ENCODE measurements at places on chromosomes 3 and 15.

DNA sequence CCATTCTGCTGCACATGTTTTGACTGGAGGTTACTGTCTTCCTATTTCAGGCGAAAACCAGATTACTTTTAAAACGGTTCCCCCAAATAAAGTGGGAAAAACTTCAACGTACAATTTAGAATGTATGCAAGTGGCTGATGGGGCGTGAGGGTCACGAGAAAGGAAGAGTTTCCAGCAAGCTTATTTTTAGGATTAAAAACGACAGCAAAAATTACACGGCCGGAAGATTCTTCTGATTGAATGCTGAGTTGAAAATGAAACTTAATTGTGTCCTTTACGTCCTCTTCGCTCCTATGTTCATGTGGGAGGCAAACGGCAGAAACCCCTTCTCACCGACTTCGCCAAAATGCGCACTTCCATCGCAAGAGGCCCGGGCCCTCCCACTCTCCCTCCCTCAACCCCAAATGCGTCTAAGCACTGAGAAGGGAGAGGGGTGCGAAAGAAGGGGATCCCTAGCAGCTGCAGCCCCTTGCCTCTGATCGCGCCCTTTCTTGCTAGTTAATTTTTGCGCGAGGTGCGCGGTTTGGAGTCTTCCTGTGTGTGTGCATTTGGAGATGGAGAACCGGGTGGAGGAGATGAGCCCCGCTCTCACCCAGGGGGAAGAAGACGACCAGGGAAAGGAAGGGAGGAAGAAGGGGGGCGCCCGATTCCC lies 656 bp downstream of the CD47 start:
- no peak for DNase-seq

DNA sequence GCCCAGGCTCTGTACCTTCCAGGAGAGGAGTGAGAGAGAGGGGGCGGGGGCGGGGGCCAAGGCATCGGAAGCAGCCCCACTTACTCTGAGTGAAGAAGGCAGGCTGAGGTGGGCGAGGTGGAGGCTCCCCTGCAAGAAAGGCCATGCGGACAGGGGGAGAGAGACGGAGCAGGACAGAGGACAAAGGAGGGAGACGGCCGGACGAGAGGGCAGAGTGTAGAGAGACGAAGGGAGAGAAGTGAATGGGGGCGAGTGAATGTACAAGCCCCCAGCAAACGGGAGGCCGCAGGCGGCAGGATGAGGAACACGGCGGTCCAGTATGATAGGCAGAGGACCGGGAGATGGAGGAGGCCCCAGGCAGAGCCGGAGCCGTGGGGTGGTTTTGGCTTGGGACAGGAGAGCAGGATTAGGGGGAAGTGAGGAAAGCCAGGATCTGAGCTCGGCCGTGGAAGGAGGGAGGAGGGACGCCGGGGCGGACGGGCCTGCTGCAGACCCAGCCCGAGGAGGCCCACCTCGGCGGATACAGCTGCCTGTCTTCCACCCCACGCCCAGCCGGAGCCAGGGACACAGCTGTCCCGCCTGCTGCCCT lies 38.8 kb downstream of the TNK2 start:
- DNase-seq = no peak

DNA sequence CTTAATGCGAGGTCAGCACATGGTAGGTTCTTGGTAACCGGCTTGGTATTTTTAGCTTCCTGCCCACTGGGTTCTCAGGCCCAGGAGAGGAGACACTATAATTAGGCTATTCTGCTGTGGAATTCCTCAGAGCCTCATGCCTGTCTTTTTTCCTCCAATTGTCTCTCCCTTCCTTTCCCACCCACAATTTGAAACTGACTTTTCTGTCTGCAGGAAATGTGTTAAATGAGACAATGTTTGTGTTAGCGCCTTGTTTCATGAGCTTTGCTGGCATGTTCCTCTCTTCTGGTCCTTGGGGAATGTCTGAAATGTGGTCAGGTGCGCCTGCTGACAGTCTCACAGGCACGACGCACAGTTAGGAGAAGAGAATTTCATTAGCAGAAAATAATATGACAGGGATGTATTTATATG lies 223.6 kb upstream of the CTNNB1 start:
- no peak for DNase-seq

GRCh38 chr3:43497422-43497821 lies 124.4 kb downstream of the ANO10 start:
- DNase-seq = no peak

- DNase-seq = no peak
Observed at GRCh38 chr15:90959894-90960293, 5.2 kb downstream of the RCCD1 start.

GRCh38 chr3:148073721-148074456 lies 623.8 kb upstream of the AGTR1 start:
- DNase-seq = no peak

DNA sequence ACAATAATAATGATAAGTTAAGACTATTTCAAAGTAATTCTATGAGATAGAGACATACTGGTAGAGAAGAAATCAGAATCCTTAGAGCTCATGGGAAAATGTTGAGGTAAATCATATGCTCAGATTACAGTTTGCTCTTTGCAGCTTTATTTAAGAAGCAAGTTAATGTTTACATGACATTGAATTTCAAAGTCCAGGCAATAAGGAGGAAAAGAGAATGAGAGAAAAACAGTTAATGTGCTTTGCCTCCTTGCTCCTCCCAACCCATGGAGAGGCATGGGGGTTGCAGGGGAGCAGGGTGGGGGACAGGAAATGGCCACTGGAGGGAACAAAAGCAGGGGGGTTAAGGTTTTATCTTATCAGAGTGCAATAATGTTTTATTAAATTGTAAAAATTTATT lies 42.2 kb upstream of the ZBTB38 start:
- DNase-seq = no peak

GRCh38 chr3:142902356-142902755 lies 13.5 kb upstream of the PCOLCE2 start:
- DNase-seq = no peak

- no peak for DNase-seq
Observed at GRCh38 chr15:87781959-87782625, 474.4 kb downstream of the NTRK3 start.

DNA sequence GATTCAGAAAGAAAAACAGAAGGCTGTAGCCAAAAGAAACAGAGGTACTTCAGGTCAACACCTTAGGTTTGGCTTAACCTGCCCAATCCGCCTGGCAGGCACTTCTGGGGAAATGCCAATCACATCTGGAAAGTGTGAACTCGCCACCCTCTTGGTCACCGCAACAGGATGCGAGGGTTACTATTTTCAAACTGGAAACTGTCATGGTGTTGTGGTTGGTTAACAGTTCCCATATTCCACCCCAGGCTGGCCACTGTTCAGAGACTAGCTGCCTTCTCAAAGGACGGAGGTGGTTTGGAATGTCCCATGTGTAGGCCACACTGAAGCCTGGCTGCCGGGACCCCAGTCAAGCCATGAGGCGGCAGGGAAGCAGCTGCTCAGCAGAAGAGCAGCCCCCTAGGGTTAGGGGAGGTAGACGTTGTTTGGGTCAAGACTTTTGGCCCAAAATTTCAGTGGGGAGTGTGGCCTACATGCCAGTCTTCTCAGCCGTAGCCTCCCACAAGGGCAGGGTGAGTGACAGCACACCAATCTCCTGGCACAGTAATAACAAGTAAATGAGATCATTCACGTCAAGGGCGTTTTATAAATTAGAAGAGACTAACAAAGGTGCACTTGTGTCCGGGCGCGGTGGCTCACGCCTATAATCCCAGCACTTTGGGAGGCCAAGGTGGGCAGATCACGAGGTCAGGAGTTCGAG lies 54.6 kb downstream of the UMPS start:
- no peak for DNase-seq

DNA sequence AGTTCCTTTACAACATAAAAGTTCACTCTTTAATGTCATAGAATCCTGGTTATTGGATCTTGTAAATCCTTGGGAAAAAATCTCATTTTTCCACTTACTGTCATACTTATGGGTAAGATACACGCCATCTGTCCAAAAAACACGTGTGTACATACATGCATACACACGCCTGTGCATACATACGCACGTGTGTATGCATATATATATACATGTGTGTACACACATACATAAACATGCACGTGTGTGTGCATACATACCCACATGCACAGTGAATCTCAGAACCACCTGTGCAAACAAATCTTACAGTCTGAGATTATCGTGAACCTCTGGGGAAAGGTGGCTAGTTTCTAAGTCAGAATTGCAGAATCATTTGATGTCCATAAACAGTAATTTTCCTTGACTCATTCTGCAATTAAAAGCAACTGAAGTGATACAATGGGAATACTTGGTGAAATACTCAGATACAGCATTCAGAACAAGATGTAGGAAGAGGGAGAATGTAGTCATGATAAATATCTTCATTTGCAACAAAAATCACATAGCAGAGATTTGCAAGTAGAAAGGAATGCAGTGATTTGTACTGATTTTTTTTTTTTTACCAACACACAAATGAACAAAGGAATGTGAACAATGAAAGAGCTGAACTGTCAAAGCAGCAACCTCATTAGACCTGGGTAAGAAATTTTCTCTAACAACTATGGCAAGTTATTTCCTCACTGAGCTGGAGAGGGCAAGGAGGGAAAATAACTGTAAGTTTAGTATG lies 160.6 kb upstream of the POU1F1 start:
- no peak for DNase-seq

DNA sequence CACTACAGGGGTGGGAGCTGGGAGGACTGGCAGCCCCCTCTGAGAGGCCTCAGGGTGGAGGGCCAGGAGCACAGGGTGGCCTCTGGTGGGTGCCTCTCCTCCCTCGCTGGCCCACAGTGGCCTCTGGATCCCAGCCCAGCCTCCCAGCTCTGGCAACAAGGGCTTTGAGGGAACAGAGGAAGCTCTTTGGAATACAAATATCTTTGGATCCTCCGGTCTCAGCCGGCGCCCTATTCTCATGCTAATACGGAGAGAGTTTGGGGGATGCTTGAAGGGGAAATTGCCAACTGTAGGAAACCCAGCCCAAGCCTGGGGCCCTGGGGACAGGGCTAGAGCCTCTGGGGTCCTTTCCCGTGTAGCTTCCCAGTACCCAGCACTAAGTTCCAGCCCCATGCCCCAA lies 33.4 kb upstream of the INSYN1 start:
- DNase-seq = no peak

GRCh38 chr3:5019411-5020241 lies 40.4 kb downstream of the BHLHE40 start:
- DNase-seq = no peak

DNA sequence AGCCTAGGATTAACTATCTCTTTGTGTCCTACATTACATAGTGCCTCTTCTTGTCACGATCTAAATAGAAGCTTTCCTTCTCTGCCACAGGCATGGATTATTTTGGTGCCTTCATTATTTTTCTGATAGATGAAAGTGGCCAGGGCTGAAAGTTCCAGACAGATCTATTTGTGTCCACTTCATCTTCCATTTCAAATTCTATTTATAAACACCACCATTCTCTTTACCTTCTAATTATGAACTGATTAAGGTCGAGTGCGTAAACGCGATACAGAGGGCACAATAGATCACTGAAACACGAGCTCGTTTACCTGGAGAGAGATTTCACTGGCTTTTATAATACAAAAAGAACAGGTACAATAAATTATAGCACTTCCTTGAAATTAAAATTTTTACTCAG lies 105.0 kb downstream of the EDEM1 start:
- DNase-seq = no peak

DNA sequence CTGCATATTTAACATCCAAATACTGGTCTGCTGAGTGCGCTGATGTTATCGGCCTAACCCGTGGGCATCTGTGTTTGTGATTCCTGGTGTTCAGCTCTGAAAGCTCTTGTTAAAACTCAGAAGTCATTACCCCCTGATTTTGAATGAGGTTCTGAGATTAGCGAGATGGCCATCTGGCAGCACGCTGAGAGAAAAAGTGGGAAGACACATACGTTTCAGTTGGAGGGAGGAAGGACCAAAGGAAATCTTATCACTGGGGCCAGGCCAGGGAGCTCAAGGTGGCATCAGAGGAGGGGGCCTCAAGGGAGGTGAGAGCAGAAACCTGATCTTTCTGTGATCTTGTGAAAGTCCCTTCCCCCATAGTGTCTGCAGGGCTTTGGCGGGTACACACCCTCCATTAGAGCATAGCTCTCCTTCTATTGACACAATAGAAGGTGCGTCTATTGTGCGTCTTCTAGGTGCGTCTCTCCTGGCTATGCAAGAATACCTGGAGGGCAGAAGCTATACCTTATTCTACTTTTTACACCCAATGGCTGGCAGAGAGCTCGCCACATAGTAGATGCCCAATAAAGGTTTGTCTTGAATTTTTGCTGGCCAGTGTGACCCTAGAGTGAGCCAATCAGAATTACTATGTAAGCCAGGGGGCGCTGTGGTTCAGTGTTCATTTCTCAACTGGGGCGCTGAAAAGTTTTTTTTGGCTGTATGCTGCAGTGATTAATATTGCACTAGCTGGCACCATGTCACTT lies 182.4 kb downstream of the SHQ1 start:
- DNase-seq = no peak

GRCh38 chr15:64521726-64522164 lies 61.4 kb downstream of the ZNF609 start:
- peak; percentile 97 for DNase-seq

DNA sequence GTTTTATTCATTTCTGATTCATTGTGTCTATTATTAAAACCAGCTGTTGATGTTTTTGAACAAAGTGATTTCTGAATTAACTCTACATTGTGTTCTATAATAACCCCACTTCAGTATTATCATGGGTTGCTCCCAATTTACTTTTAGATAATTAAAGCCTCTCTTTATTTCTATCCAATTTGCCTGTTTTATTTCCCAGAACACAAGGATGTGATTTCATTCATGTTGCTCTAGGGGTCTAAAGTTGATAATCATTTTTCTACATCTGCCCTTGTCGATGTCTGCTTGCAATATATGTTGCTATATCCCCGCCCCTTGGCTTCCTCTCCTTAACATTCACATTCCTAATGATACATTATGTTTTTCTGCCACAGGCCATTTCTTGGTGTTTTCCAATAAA lies 747.3 kb downstream of the CADM2 start:
- DNase-seq = no peak

DNA sequence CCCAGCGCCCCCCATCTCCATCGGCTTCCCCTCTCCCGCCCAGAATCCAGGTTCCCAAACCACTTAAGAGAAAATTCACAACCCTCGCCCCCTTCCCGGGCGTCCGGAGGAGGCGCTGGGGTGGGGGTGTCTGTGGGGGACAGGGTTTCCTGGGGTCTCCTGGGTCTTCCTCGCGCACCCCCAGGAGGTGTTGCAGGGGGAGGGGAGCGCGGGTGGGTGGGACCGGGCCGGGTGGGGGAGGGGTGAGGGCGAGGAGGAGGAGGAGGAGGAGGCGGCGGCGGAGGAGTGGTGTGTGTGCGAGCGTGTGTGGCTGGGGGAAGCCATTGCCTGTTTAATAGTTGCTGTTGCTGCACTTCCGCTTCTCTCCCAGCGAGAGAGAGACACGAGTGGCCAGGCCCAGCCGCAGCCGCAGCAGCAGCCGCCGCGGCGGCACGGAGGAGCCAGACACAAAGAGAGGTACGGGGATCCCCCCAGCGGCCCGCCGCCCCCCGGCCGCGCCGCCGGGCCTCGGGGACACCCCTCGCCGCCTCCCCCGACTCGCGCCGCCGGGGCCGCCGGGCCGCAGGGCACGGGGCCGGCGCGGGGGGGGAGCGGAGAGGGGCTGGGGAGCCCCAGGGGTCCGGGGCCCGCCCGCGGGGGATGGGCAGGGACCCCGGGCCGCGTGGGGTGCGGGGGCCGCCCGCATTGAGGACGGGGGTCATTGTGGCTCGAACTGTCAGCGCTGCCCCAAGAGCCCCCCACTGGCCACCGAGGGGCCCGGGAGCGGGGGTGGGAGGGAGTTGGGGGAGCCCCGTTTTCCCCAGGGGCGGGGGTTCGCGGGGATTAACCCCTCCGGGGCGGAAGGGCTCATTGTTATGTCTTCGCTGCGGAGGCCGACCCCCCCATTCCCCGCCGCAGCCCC lies at the start of gene UBE2E1:
Gene UBE2E1, plus strand, starts transcription at position 323 of the 901 bp plus-strand sequence. CDS start 1,315 bp downstream, outside the sequence.
- peak; percentile 48 for DNase-seq

GRCh38 chr3:173529062-173529711 lies 131.6 kb downstream of the NLGN1 start:
- no peak for DNase-seq

GRCh38 chr3:57224856-57225255 lies 2.7 kb upstream of the APPL1 start:
- DNase-seq = no peak
